Lung microvascular endothelial cell (primary cell): ENCODE measurements at places on chromosomes 3 and 15.
A peak's percentile ranks its signal among the peaks of the same experiment; 100 is the strongest.

DNA sequence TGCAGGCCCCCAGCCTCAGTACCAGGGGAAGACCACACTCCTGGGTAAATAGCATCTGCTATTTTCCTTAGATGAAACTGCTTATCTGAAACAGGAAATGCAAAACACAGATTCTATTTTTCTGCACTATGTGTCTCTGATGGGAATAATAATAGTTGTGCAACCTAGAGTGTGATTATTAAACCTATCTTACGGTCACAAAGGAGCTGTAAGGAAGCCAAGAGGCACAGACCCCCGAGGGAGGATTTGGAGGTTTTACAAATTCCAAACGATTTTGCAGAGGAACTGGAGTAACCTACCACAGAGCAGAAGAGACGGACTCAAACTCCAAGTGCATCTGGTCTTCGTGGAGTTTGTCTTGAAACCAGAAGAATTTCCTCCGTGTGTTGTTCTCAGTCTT is 14.1 kb upstream of the APOD start:
- DNase-seq, result no peak

GRCh38 chr3:99023590-99024192 is 122.2 kb upstream of the DCBLD2 start:
- peak; percentile 66 for DNase-seq

DNA sequence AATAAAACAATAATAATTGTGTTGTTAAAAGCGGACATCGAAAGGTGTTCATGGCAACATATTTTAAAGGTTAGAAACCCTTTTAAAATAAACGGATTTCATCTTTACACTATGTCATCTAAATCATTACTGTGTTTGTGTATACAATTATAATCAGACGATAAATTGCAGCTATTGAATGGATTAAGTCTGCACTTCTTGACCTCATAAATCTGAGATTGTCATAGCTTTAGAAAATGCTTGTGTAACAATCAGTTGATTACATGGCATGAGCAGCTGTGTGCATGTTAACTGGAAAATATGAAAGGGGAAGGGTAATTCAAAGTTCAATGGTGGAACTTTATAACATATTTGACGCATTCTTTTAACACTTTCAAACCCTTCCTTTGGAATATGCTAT is 152.4 kb upstream of the MDFIC2 start:
- DNase-seq, result no peak

DNA sequence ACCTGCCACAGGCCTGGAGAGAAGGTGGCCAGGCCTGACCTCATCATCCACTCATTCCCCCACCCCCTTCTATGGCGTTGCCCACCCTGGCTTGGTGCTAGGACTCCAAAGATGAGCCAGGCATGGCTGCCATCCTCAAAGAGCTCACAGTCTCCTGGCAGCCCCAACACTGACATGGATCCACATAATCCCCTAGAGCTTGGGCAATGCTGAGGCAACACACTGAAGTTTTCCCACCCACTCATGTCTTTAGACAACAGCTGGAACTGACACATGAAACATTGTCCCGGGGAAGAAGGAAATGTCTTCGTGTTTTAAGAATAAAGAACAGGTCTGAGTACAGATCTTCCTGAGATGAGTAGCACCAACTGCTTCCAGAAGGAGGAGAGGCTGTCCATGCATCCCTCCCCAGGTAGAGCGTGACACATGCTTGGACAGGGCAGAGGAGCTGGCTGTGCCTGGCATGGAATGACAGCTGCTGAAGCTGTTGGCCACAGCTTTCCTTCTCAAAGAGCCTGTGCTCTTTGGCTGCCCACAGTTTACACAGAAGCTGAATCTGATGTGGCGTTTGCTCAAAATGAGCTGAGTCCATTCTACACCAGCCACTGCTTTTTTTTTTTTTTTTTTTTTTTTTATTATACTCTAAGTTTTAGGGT is 70.1 kb downstream of the HOMER2 start:
- DNase-seq, result no peak

GRCh38 chr15:55277116-55277564 is 12.5 kb downstream of the RAB27A start:
- DNase-seq, result no peak

- DNase-seq, result no peak
Observed at GRCh38 chr3:41915353-41915752, 46.5 kb downstream of the ULK4 start.

GRCh38 chr3:168117059-168117458 is 21.3 kb upstream of the GOLIM4 start:
- DNase-seq, result peak; percentile 50

DNA sequence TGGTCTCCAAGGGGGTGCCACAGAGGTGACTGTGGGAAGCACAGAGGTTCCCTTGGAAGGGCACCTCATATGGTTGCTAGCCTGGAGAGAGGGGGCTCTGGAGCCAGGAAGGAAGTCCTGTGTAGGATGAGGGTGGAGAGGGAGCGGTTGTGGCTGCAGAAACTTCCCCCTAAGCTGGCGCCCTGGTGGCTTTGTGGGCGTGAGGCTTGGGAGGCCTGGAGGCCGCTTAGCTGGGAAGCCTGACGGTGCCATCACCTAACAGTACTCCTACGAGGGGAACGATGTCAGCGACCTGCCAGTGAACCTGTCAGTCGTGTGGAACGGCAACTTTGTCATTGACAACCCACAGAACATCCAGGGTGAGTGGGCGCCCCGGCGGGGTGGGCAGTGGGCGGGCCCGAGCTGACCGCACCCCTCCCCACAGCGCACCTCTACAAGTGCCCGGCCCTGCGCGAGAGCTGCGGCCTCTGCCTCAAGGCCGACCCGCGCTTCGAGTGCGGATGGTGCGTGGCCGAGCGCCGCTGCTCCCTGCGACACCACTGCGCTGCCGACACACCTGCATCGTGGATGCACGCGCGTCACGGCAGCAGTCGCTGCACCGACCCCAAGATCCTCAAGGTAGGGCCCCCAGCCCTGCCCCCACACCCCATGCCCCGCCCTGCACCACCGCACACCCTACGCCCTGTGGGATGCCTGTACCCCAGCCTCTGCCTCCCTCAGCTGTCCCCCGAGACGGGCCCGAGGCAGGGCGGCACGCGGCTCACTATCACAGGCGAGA is 31.0 kb downstream of the PLXNA1 start:
- no peak for DNase-seq

GRCh38 chr15:67422296-67422695 is 98.6 kb upstream of the C15orf61 start:
- no peak for DNase-seq

DNA sequence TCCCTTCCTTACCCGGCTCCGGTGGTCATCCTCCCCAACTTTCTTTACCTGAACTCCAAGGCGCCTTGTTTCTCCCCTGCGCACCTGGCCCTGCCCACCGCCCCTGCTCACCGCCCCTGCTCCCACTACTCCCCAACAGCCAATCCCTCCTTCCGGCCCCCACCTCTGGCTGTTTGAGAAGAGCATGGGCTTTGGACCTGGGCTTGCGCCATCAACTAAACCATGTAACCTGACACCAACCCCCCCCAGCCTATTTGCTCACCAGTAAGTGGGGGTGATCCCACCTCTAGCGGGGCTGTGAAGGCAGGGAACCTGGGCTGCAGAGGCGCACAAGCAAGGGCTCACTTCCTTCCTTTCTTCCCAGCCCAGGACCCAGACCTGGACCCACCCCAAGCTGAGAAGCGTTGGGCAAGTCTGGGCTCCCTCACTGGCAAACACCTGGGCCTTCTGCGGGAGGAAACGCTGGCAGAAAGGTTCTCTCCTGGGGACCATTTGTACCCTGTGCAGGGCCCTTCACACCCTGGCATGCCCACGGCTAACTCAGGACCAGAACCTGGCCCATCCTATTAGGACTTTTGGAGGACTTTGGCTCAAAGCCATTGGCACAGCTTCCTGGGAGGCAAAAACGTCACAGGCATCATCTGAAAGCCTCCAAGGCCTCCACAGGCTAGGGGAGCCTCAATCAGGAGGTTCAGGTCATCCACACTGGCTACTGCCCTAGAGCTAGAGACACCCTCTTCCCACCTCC is at the start of gene PLXNB1:
Gene PLXNB1, minus strand, starts transcription at position 127 of the 748 bp plus-strand sequence. CDS start 5,475 bp downstream, outside the sequence.
- DNase-seq, result peak; percentile 55

DNA sequence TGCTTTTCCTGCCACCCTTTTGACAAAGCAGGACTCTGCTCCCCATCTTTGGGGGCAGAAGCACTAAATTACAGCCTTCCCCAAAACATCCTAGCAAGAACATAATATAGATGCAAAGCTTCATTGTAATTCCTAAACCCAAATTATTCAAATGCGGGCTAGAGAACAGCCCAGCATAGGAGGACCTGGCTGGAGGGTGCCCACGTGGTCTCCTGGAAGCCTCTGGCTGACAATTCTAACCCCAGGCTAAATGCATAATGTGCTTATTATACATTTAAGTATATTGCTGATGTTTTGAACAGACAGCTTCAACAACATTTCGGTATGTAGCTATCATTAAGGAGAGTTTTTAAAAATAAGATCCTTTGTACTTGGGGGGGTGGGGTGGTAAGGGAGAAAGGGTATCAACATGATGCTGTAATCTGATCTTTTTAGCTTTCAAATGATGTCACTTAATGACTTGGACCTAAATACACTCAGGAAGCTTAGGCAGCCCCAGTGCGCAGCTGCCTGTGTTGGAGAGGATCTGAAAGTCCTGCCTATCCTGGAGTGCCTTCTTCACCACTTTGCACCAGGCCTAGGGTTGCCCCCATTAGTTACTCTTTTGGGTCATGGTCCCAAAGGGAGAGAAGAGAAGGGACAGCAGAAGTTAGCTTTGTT is 57.2 kb upstream of the USP3 start:
- DNase-seq, result no peak

GRCh38 chr3:82001276-82001923 is 240.0 kb upstream of the GBE1 start:
- no peak for DNase-seq

DNA sequence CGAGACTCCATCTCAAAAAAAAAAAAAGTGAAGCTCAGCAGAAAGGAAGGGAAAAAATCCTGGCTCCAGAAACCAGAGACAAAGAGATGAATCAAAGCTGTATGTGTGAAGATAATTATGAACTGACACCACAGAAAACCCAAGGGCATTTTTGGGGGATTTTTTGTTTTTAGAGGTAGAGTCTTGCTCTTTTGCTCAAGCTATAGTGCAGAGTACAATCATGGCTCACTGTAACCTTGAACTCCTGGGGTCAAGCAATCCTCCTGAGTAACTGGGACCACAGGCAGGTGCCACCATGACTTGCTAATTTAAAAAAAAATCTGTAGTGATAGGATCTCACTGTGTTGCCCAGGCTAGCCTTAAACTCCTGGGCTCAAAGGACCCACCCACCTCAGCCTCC is 22.8 kb downstream of the HCLS1 start:
- no peak for DNase-seq

GRCh38 chr3:135975536-135975935 is 10.0 kb downstream of the PPP2R3A start:
- DNase-seq, result no peak

DNA sequence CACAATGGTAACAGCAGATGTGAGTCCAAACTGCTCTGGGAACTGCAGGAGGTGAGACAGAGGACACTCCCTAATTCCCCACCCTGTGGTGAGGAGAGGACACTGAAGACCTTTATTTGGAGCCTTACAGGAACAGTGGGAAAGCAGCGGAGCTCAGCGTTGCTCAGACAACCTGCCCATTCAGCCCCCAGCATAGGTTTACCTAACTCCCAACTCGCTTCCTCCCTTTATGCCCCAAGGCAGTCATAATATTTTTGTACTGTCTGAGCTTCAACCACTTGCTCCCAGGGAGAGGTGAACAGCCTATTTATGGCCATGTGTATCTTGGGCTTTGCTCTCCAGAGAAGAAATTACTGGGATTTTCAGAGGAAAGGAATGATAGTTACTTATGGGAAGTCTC is 34.1 kb downstream of the SHC4 start:
- no peak for DNase-seq

GRCh38 chr3:171815973-171816595 is 5.8 kb upstream of the PLD1 start:
- no peak for DNase-seq

- no peak for DNase-seq
Observed at GRCh38 chr15:96790004-96790403, 459.5 kb downstream of the NR2F2 start.

DNA sequence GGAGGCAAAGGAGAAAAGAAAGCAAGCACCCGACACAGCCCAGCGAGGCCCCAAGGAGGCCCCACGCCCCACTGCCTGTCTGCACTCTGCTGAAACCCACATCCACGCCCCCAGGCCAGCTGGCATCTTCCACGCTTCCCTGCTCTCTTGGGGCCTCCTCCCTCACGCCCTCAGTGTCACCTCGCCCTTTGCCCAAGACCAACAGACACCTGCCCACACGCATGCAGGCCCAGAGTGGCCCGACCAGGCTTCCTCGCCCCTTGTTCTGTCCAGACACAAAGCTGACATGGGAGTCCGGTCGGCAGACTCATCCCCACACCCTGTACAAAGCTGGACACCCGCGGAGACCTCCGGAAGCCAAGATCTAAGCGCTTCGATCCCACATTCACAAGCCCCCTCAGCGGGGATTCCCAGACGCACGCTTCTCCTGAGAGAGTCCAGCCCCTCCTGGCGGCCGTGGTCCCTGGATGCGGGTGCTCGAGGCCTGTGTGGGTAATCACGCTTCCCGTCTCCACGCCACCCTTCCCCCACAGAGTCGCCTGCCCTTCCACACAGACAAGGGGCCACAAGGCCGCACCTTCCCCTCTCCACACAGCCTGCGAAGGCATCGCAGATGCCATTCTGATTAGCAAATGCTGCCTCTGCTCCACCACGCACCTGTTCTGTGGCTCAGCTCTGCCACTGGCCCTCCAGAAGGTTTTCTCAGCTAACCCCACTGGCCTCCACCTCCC is 176.6 kb downstream of the XXYLT1 start:
- DNase-seq, result no peak

DNA sequence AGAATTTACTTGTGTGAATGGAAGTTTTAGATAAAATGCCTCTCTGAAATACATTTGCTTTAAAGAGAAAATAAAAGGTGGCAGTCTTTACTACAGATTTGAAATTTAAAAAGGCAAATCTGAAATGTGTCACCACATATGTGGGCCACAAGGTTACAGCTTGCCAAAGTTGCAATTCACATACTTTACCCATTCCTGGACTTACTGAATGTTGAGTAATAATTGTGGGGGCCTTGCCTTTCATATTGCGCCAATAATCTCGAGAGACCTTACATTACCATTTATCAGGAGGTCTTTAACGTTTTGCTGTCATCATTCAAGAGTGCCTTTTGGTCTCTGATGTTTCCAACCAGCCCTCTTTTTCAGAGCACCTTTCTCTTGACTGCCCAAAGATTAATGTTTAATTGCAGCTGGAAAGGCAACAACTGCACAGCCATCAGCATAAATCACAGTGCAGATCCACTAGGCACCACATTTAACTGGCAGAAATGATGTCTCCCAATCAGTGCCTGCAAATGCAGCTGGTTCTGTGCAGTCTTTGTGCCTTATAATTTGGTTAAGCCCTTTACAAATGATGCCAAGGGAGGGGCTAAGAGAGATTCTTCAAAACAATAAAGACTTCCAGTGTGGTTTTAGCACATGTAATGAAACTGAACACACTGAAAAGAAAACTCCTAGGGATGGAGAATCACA is 206.8 kb downstream of the MAGI1 start:
- DNase-seq, result peak; percentile 23

- no peak for DNase-seq
Observed at GRCh38 chr15:100772892-100773520, 106.6 kb upstream of the ALDH1A3 start.

- no peak for DNase-seq
Observed at GRCh38 chr3:2770451-2770850, 339.7 kb downstream of the IL5RA start.

GRCh38 chr15:34594361-34594760 is 10.9 kb upstream of the GOLGA8B start:
- no peak for DNase-seq

- no peak for DNase-seq
Observed at GRCh38 chr3:77536038-77536775, 496.3 kb downstream of the ROBO2 start.

- no peak for DNase-seq
Observed at GRCh38 chr3:196163666-196164493, 47.3 kb downstream of the ZDHHC19 start.
